Right cardiac atrium (tissue), 5 donors: ENCODE measurements at places on chromosomes 7 and 10.

- no peak for DNase-seq
These were observed 20.4 kb downstream of the ZNF365 start for GRCh38 chr10:62394556-62395018.

- no peak for DNase-seq
These were observed 298.2 kb upstream of the GALNT17 start for GRCh38 chr7:70833726-70834125.

GRCh38 chr7:102866535-102867215 is 46.1 kb upstream of the LRRC17 start:
- no peak for DNase-seq

DNA sequence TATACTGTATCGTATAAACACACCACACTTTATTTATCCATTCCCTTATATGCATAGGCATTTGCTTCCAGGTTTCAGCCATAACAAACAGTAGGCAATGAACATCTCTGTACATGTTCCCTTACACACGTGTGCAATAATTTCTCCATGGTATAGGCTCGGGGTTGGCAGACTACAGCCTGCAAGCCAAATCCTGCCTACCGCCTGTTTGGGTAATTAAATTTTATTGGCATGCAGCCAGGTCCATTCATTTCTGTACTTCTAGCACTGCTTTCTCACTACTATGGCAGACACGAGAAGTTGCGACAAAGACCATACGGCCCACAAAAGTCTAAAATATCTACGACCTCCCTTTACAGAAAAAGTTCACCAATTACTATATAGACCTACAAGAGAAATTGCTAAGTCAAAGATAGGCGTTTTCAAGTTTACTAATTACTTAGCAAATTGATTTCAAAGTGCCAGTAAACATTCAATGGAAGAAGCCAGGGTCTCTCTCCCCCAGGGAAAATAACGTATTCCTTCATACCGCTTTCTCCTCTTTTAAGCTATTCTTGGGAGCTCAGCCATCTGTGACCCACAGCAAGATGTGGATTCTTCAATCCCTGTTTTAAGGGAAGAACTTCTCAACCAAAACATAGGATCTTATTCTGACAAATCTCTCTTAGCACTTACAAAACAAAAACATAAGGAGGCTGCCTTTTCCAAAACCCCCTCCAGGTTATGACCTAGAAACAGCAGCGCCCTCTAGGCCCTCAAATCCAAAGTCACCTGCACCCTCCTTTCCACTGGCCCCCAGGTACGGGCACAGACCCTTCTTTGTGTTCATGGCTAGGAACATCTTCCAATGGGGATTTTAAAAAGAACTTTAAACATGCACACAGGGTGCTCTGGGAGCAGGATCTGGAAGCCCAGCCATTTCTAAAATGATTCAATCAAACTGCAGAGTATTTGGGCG is 100.5 kb downstream of the FGFR2 start:
- no peak for DNase-seq

DNA sequence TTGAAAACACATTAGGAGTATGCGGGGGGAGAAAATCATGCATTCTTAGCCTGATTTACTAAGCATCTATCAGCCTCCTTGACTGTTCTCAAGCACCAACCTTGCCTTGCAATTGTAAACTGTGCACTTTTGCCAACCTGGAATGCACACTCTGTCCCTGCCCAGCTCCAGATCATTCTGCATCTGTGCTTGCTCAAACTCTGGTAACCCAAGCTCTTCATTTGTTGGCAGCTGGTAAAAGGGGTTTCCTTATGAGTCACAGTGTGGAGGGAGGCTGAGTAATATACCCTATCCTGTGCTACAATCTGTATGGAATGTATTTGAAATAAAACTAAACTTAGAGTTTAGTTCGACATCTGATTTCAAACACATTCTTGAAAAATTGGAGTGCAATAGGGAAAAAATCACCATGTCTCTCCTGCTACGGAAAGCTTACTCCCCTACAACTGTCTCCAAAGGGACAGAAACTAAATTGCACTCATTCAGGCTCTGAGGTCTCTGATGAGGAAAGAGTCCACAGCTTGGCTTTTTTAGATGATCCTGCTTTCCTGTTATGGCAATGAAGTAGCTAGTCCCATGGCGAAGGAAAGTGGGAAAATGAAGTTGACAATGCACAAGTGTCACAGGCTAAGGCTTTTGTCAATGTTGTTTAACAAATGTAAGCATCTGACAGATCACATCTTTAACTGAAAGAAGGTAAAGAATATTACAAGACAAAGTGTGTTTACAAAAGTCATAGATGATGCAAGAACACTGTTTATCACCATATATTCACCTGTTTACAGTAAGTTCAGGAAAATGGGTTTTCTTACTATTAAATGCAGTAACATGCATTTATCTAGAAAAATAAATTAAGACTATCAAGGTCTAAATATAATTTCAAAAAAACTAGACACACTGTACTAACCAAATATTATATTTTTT is 61.9 kb downstream of the TES start:
- peak; percentile 40 for DNase-seq

GRCh38 chr10:15815242-15815885 is 44.9 kb downstream of the MINDY3 start:
- no peak for DNase-seq

GRCh38 chr7:23105086-23105643 is 420 bp upstream of the KLHL7 start:
- DNase-seq = no peak

DNA sequence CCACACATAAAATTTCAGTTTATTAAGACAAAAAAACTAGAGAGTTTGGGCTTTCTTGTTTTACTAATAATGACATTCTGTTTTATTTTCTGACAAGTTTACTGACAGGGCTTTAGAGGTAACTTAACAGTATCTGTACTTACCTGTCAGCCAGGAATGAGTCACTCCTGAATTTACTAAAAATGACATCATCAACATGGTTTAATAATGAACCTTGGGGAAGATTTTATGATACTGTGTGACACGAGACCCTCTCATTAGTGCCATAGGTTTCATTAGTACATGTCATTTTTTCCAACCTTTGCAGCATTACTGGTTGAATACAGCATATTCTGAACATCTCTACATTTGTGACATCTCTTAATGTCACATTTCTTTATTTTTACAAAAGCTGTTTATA is 131.1 kb downstream of the KCND2 start:
- DNase-seq = no peak

DNA sequence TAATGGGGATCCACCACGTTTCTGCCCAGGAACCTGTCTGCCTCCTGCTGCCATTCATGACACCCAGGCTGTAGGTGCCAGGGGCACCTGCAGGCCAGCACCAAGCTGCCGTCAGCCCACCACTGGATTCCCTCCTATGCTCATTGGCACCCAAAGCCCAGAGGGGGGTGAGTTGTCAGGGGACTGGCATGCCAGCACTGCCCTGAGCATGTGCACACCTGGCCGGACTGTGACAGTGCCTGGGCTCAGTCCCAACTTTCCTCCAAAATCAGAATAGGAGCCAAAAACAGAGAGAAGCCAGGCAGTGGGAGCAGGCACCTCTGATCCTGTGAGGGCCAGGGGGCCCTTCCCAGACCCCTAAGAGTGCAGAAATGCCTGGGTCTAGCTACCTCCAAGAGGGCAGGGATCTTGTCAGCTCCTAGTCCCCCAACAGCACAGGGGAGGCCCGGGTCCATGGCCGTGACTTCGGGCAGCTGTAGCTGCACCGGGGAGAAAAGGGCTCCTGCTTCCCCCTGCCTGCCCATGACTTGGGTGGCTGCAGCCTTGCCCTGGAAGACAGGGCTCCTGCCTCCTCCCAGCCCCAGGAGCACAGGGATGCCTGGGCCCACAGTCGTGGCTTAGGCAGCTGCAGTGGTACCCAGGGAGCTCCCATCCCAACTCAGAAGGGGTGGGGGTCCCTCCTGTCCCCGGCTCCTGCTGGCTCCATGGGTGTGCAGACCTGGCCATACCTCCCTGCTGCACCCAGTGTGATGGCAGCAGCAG is 249.8 kb upstream of the DKK1 start:
- DNase-seq = no peak

- DNase-seq = no peak
These were observed 919.8 kb downstream of the GRID1 start for GRCh38 chr10:85446827-85447226.

DNA sequence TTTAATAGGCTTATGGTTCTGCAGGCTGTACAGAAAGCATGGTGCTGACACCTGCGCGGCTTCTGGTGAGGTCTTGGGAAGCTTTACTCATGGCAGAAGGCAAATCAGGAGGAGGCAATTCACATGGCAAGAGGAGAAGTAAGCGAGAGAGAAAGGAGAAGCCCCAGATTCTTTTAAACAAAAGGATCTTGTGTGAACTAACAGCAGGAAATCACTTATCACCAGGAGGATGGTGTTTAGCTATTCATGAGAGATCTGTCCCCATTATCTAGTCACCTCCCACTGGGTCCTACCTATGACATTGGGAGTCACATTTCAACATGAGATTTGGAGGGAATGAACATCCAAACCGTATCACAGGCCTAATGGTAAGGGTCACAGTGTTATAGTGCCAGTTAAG is 678.0 kb upstream of the KCND2 start:
- DNase-seq = no peak

DNA sequence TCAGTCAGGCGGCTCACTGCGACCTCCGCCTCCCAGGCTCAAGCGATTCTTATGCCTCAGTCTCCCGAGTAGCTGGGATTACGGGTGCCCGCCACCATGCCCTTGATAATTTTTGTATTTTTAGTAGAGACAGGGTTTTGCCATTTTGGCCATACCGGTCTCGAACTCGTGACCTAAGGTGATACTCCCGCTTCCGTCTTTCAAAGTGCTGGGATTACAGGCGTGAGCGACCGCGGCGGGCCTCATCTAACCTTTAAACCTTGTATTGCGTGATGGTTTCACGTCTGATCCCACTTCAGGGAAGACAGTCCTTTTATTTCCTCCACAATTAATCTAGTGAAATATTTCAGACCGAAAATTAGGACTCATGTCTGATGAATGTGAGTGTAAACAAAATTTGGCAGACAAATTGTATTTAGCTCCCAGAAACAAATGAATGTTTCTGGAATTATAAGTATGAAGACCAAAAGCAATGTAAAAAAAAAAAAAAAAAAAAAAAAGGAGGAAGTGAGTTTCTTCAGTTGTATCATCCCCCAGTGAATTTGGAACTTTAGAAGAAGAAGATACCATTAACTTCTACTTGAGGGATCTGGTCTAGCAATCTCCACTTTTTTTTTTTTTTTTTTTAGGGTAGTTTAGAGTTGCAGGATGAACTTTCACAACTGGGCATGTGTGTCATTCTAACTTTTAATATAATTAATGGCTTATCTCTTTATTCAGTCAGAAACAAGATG is 1.6 kb downstream of the NUP42 start:
- DNase-seq = no peak

- no peak for DNase-seq
These were observed 376.3 kb downstream of the IPMK start for GRCh38 chr10:57891201-57892006.

DNA sequence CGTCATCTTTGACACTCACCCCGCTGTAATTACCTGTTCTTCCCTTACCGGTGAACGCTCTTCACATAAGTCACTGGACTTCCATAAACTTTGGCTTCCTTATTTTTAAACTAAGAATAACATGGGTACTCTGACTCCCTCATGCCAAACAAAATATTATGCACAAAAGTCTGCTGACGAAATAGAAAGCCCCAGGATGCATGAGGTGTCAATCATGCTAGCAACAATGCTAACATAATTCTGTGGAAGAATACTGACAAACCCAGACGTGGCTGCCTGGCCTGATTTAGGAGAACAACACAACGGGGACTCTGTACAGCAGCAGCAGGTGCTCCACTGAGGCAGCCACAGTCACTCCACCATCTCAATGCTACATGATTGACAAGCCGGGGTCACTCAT is 137.5 kb downstream of the CCDC71L start:
- DNase-seq = no peak

DNA sequence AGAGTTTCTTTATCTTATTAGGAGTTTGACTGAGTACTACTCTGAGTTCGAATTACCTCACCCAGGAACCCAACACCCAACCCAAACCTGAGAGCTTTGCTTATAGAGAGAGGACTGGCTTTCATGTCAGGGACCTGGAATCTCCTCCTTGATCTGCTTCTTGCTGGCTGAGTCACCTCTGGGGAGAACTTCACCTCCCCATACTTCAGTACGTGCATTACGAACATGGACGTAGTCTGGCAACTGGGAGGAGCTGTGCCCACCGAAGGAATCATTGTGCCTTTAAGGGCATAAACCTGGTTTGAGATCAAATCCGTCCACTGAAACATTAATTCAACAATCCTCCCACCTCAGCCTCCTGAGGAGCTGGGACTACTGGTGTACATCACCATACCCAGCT is 12.2 kb upstream of the PSAP start:
- no peak for DNase-seq

DNA sequence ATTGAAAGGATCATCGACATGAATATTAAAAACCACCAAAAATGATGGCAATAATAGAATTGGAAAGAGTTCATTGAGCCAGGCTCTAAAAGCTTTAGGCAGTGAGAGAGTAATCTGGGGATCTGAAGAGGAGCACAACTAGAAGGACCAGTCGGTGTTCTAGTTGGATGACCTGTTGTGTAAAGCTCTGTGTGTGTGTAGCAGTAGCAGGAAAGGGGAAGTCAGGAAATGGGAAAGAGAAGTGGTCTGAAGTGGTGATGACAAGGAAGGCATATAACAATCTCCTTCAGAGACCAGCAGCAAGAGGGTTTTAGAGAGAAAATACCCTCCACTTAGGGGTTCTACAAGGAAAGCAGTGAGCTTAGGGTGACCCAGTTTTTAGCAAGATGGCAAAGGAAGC is 539.2 kb downstream of the HTR7 start:
- no peak for DNase-seq

DNA sequence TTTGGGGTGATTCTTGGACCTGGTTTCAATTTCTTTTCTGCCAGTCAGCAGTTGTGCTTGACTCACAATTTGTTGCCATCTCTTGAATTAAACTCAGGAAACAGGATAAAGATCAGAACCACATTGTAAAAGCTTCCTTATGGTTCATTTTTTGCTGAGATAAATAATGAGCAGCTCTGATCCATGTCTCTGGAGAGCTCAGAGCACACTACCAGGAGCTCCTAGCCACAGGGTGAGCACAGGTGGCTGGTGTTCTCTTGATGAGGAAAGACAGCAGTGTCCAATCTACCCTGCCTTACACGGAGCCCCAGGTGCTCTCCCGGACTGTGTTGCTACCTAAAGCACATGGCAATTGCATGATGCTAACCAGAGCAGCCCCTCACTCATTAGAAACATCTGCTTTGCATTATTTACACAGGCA is 17.2 kb upstream of the FAM170B start:
- no peak for DNase-seq

GRCh38 chr10:70267161-70267933 is 16.5 kb downstream of the NPFFR1 start:
- DNase-seq = no peak

GRCh38 chr7:40700653-40701421 is 566.0 kb downstream of the SUGCT start:
- DNase-seq = no peak

DNA sequence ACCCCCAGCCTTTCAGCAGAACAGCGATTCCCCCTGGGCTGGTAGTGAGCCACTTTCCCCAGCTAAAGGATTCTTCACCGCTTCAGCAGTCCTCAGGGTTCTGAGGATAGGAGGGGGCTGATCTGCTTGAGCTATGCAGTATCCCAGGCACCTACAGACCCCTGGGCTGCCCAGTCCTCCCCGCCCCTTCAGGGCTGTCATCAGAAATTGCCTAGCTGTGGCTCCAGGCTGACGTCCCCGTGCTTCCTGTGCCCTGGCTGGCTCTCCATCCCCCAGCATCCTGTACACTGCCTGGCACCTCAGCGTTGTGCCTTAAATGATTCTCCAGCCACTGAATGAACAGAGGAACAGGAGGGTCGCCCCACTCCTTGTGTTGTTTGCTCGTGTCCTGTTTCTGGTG is 38.4 kb upstream of the CDH23 start:
- DNase-seq = no peak

GRCh38 chr7:115052706-115053105 is 130.8 kb downstream of the MDFIC start:
- DNase-seq = no peak

GRCh38 chr7:119903085-119903484 is 369.9 kb upstream of the KCND2 start:
- DNase-seq = no peak
